HepG2 (cell line): ENCODE measurements at places on chromosomes 11 and 22.

DNA sequence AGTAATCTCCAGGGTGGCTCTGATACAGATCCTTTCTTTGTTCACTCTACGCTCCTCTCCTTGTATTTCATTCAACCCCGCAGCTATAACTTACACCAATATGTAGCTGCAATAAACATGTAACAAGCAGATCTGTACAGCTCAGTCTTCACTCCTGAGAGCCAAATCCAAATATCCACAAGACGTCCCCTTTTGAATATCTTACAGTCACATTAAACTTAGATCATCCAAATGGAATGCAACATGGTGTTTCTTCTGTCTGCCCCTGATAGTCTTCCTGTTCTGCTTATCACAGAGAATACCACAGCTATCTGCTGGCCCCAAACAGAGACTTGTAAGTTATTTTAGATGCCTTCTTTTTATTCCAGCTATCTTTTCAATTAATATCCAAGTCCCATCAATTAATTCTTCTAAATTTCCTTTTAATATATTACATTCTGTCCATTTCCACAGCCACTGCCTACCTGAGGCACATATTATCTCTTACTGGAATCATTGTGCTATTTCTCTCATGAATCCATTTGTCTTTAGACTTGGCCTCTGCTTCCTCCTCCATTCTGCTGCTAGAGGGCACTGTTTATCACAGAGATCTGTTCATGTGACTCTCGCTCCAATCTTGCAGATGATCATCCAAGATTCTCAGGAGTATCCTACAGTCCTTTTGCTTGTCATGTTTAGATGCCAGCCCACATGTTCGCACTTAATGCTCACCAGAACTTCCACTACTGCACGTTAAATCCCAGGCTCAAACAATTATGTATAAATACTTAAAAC, 908.6 kb downstream of the NTM start:
- DNase-seq, result no peak

GRCh38 chr11:59062602-59063529, 23.2 kb upstream of the GLYATL1B start:
- DNase-seq, result no peak

DNA sequence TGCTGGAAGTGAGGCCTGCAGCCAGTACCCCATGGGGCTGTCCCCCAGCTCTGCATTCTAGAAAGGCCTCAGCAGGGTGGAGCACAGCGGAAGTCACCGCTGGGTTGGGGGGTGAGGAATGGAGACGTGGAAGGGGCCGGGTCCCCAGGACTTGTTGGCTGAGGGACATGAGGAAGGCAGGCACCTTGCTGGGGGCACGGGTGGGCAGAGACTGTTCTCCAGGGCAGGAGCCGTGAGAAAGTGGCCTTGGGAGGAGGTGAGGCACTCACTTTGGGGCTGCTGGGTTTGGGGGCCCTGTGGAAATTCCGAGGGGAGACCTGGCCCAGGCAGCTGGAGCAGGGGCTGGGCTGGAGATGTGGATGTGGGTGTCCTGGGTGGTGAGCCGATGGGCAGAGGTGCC, 5.0 kb downstream of the TNNI2 start:
- no peak for DNase-seq

- DNase-seq, result peak; percentile 69
Observed at GRCh38 chr11:17760102-17761029, 25.8 kb downstream of the KCNC1 start.

GRCh38 chr11:35856756-35857155, 87.1 kb upstream of the LDLRAD3 start:
- no peak for DNase-seq

- no peak for DNase-seq
Observed at GRCh38 chr11:119363851-119364590, 17.5 kb downstream of the USP2 start.

DNA sequence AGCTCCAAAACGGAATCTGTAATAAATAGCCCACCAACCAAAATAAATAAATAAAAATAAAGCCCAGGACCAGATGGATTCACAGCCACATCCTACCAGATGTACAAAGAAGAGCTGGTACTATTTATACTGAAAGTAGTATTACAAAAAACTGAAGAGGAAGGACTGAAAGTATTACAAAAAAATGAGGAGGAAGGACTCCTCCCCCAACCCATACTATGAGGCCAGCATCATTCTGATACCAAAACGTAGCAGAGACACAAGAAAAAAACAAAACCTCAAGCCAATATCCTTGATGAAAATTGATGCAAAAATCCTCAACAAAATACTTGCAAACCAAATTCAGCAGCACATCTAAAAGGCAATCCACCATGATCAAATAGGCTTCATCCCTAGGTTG, 65.4 kb downstream of the CYP2R1 start:
- no peak for DNase-seq

DNA sequence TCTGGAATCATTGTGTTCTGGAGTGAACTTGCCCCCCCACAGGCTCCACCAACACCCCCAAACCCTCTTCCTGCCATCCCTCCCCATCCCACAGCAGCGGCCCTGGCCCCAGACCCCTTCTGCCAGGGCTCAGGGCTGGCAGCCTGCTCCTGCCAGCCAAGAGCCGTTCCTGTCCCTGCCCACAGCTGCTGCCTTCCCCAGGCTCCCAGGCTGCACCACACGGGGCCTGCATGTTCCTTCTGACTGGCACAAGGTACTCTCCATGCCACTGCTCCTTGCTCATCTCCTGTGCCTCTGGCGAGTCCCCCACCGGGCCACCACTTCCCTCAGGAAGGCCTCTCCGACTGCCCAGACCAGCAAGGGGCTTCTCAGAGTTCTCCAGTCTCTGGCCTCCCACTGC, 4.9 kb downstream of the GP1BB start:
- DNase-seq, result no peak

- no peak for DNase-seq
Observed at GRCh38 chr11:19209617-19210370, 8.0 kb upstream of the CSRP3 start.

DNA sequence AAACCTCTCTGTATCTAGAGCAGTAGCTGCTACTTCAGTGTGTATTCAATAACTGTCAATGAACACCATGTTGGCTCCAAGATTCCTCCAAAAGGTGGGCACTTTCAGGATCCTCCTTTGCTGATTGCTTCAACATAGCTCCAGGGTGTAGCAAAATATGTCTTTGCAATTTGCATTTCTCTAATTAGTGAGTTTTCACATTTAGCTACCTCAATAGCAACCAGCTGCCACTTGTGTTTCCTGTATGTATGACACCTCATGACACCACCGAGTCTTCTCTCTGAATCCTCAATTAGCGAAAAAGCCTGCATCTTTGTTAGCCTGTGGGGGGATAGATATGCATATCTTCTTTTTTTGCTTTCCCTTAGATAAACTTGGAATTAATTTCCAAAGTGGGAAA, 898.3 kb upstream of the FAT3 start:
- no peak for DNase-seq

DNA sequence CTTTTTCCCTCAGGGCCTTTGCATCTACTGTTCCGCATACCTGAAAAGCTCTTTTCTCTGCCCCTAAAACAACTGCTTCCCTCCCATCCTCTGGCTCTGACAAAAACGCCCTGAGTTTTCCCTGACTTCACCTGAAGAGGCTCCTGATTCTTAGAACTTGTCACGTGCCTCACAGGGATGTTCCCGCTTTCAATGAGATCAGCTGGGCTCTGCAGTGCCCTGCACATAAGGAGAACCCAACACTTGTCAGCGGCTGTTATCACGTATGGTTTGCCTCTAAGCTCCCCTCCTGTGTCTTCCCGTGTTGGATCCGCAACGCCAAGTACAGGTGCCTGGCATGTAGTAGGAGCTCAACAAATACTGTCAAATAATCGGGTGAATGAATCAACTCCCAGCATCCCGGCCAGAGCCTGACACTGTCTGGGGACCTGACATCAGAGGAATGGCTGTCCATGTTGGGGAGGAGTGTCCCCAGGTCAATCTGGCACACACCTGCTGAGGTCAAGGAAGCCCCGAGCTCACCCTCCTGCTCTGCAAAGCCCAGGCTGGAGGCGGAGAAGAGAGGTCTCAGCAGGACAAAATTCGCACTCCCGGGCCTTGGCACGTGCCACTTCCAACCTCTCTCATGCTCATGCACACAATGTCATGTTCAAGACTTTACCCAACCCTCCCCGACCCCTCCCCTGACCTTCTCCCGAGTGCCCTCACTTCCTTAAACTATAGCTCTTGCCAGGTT, 4.2 kb upstream of the GRK2 start:
- no peak for DNase-seq

GRCh38 chr11:24145411-24145810, 351.4 kb upstream of the LUZP2 start:
- DNase-seq, result no peak

- no peak for DNase-seq
Observed at GRCh38 chr11:13288375-13289029, 10.9 kb downstream of the BMAL1 start.

GRCh38 chr11:11446967-11447366, 93.9 kb upstream of the CSNK2A3 start:
- DNase-seq, result no peak

DNA sequence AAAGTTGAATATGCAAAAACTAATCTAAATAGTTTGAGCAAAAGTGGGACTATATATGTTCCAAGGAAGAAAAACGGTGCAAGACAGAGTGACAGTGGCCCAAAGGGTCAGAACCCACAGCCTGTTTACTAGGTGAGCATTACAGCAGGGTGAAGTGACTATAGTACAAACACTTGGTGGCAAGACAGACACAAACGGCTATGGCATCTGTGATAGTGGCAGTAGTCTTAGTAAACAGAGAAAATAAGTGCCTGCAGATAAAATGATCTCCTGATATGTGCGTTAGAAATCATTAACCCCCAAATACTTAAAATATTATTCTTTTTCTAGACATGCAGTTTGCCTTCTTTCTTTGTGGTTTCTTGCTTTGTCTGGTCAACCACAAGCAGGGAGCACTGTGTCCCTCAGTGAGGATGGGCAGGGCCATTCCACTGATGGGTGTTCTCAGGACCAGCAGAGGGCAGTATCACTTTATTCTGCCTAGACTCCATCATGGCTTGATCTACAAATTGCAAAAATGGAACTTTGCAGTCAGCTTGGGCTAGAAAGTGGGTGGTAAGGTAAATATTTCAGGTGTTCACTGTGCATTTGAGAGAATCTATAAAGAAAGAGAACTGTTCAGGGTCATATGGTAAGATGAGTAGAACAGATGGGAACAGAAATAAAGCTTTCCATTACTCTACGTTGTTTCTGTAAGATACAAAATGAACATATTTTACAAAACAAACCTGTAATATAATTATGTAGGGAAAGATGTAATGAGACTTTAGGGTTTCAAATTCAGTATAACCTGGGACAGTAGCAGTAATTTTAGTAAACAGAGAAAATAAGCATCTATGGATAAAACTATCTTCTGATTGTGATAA, 198.2 kb downstream of the SWAP70 start:
- DNase-seq, result peak; percentile 64

DNA sequence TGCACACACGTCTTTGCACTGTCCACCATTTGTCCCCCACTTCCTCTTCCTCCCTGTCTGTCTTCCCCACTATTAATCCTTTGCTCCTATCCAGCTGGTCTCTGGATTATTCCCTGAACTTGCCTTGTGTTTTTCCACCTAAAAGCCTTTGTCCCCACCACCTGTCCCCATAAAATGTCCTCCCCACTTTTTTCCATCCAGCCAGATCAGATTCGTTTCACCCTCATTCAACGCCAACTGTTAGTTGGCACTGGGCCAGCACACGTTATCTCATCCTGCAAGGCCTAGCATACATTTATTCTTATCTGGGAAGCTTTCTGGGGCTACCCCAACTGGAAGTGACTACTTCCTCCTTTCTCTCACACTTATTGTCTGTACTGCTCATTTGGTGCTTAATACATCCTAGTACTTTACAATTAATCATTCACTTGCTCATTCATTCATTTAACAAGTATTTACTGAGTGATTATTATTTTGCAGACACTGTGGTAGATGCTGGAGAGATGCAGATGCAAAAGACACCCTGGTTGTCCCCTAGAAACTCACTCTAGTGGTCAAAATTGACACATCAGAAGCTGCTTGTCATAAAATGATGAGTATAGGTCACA, 96.2 kb downstream of the RASSF10 start:
- no peak for DNase-seq

DNA sequence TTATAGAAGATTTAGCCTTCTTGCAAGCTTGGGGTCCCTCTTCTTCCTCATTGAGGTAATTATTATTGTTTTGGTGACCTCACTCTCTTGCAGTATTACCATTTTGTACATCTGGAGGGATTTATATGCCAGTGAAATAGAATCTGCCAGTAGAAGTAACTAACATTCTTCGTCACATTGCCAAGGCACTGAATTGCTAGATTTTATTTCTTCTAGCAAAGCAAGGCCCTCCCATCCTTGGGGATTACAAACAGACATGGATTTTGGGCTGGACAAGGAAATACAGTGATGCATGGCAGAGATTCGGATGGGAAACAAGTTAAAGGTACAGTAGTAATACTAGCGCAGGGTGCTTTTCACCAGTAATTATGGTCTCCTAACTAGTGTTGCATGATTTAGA, 7.8 kb downstream of the ADAMTS15 start:
- DNase-seq, result no peak

DNA sequence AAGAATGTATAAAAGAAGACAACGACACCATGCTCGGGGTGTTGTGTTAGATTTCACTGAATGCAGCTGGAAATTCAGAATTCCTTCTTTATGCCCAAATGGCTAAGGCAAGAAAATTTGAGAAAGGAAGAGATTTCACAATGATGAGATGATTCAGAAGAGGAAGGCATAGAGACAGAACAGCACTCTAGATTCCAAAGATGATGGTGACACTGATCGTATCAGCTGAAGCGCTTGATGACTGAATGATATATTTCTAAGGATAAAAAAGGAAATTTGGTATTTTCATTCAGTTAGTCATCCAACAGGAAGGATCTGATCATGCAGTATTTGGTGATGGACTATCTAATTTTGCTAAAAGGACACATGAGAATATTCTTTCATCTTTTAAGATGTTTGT, 189.2 kb downstream of the EFCAB6 start:
- DNase-seq, result no peak

DNA sequence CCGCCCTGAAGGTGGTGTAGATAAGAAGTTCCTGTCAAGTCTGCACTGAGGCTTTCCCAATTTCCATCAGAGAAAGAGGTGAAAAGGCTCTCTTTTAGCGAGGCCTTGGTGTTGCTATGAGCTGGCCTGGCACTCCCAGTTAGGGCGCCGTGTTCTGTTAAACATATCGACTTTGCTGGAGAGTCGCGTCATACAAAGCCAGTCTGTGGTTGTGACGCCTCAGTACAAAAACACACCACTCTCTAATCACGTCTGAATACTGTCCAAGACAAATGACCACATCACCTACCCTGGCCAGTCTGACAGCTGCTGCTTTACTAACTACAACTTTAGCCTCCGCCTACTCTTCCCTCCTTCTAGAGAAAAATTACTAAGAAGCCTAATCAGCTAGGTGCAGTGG, 8.0 kb upstream of the TOLLIP start:
- no peak for DNase-seq
